ENCODE measurements at places on chromosomes 4 and X. TPM values are rescaled to one million over a fixed set of nuclear protein-coding genes. Genes with fewer than 3 reads are reported as not detected.

DNA sequence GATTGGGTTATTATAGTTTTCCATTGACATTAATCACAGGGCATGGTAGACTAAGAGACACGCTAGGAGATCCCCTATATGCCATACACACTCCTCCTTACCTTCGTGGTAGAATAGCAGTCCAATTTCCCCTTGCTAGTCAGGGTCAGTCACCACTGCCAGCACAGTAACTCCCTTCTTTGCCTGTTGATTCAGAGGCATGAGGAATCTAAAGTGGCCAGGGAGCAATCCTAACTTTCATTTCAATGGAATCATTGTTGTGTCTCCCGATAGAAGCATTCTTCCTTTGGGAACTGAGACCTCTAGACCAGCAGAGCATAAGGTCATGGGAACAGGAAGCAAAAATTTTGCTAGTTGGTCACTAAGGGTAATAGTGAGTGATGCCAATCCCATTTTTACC lies 51.1 kb downstream of the COL25A1 start:
- no peaks in the 10 kb centered on the region for H3K36me3 ChIP-seq
- DNase-seq, result no peak
- H3K27me3 ChIP-seq, result no peaks in the 10 kb centered on the region
- H3K27ac ChIP-seq, result no peak overlapping the region

DNA sequence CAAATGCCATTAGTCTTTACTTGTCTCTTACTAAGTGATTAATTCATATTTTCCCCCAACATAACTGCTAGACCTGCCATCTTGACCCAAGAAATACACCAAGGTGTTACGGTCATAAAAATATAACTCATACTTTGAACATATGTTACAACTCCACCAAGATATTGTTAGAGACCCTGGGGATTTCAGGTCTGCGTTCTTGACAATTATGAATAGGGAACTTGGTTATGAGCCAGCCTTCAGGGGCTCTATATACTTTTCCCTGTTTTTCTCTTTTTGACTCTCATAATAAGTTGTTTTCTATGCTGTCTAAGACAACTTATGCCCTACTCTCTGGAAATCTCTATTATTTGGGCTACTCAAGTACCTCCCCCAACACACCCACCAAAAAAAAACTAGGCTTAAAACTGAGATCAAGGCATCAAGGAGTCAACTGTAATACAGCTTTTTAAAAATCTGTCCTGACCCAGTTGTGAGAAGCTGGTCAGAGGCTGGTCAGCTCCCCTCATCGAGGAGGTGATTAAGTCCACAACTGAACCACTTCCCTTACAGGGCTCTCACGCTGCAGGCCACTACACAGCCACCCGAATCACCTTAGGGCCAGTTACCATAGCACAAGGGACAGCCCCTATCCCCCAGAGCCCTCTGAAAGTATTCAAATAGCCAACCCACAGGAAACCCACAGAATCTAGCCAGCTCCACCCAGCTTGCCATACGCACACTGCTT lies 10.5 kb upstream of the TLR3 start:
- no peak for DNase-seq
- no peak overlapping the region for H3K4me3 ChIP-seq
- H3K27me3 ChIP-seq, result peaks cover 8% of the 10 kb centered on the region
- no peaks in the 10 kb centered on the region for H3K36me3 ChIP-seq

- no peaks in the 10 kb centered on the region for H3K27me3 ChIP-seq
- DNase-seq, result no peak
- no peaks in the 10 kb centered on the region for H3K4me1 ChIP-seq
- H3K36me3 ChIP-seq, result no peaks in the 10 kb centered on the region
- no peak overlapping the region for H3K27ac ChIP-seq
These were observed 23.3 kb downstream of the CHIC2 start for GRCh38 chr4:54041100-54041499.

DNA sequence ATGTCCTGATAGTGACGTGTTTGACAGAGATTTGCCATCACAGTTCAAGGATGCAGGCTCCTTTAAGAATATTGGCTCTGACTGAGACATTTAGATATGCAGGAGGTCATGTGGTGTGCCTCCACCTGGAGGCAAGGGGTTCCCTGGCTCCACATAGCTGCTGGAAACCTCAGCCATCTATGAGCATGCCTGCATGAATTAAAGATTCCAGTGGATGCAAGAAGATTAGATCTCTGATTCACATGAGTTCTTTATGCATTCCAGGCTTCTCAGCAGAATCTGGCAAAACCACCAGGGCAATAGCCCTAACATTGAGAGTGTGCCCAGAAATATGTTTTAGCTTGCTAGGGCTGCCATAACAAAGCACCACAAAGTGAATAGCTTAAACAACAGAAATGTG lies 298.5 kb upstream of the AADAT start:
- H3K36me3 ChIP-seq, result no peaks in the 10 kb centered on the region
- H3K4me3 ChIP-seq, result no peak overlapping the region
- DNase-seq, result no peak

GRCh38 chrX:96918864-96919263 lies 35.2 kb downstream of the RPA4 start:
- H3K27ac ChIP-seq, result no peak overlapping the region
- no peak overlapping the region for H3K4me3 ChIP-seq
- no peak for DNase-seq
- H3K4me1 ChIP-seq, result no peaks in the 10 kb centered on the region

- no peak overlapping the region for H3K4me3 ChIP-seq
- no peaks in the 10 kb centered on the region for H3K36me3 ChIP-seq
- no peaks in the 10 kb centered on the region for H3K27me3 ChIP-seq
- H3K4me1 ChIP-seq, result peaks cover 17% of the 10 kb centered on the region
These were observed 81.1 kb upstream of the RAPGEF2 start for GRCh38 chr4:159021597-159022385.

DNA sequence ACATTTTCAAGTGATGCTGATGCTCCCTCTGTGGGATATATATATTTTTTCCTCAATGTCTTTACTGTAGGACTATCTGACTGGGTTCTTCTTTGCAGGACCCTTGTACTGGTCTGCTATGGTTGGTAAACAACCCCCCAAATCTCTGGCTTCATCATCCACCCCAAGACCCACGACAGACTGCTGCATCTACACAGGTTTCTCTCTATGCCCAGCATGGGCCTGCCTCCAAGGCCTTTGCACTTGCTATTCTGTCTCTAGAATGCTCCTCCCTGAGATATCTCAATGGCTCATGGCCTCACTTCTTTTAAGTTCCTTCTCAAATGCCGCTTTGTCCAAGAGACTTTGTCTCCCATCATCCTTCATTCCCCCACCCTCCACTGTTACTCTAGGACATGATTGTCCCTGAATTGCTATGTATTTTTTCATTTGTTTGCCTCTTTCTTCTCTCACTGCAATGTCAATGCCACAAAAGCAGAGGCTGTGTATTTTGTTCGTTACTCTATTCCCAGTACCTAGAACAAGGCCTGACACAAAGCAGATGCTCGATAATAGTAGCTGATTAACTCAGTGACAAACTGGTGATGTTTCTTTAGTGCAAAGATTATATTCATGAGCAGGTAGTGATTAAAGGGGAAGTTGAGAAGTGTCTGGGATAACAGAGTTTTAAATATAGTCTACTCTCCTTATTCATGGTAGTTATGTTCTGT lies 6.6 kb downstream of the EVC start:
- H3K4me1 ChIP-seq, result no peaks in the 10 kb centered on the region
- no peak overlapping the region for H3K4me3 ChIP-seq
- H3K27me3 ChIP-seq, result no peaks in the 10 kb centered on the region

DNA sequence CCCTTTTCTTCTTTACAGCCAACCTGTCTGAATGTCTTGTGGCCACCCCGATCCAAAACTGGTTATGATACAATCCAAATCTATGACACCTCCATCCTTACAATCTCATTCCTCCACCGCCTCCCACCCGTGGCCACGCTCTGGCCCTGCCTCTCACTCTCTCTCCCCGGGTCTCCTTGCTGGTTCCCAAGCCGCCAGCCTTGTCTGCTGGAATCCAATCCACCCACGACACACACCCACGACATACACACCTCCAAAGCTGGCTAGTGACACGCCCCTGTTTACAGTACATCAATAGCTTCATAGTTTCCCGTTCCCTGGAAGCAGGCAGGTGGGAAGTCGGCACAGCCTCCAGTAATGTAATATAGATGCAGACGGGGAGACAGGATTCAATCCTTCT lies 99.0 kb downstream of the WFS1 start:
- no peak overlapping the region for H3K27ac ChIP-seq
- no peak for DNase-seq
- no peaks in the 10 kb centered on the region for H3K36me3 ChIP-seq
- H3K4me3 ChIP-seq, result no peak overlapping the region

GRCh38 chr4:17846266-17846665 lies 35.5 kb downstream of the NCAPG start:
- H3K4me1 ChIP-seq, result no peaks in the 10 kb centered on the region
- no peak overlapping the region for H3K27ac ChIP-seq
- H3K27me3 ChIP-seq, result no peaks in the 10 kb centered on the region
- peaks cover 60% of the 10 kb centered on the region for H3K36me3 ChIP-seq
- no peak overlapping the region for H3K4me3 ChIP-seq

- no peaks in the 10 kb centered on the region for H3K27me3 ChIP-seq
- no peak overlapping the region for H3K27ac ChIP-seq
- no peaks in the 10 kb centered on the region for H3K4me1 ChIP-seq
These were observed 75.1 kb downstream of the PRKX start for GRCh38 chrX:3638280-3638873.

GRCh38 chrX:9538544-9539045 lies 73.7 kb downstream of the TBL1X start:
- H3K4me3 ChIP-seq, result no peak overlapping the region
- no peaks in the 10 kb centered on the region for H3K27me3 ChIP-seq
- peaks cover 6% of the 10 kb centered on the region for H3K4me1 ChIP-seq
- DNase-seq, result no peak

The INTU gene
- 11.2 TPM for total RNA-seq

The ELF2 gene
- 46.1 TPM for total RNA-seq

The CNOT6L gene
- total RNA-seq, result 13.4 TPM

The TSPAN6 gene
- 40.2 TPM for total RNA-seq

The MAGEC2 gene
- not detected for total RNA-seq

The ZNF330 gene
- 43.1 TPM for total RNA-seq

The CCDC120 gene
- total RNA-seq, result 13.0 TPM

The TLR8 gene
- not detected for total RNA-seq

The CPEB2 gene
- total RNA-seq, result 80.1 TPM

Data from A673 (cell line).